CD4-positive, alpha-beta T cell treated with Interleukin-15 for 4 hours (primary cell): ENCODE measurements at places on chromosomes 7 and 10.

- no peak for DNase-seq
These were observed 49.8 kb downstream of the CNOT4 start for GRCh38 chr7:135459951-135460567.

DNA sequence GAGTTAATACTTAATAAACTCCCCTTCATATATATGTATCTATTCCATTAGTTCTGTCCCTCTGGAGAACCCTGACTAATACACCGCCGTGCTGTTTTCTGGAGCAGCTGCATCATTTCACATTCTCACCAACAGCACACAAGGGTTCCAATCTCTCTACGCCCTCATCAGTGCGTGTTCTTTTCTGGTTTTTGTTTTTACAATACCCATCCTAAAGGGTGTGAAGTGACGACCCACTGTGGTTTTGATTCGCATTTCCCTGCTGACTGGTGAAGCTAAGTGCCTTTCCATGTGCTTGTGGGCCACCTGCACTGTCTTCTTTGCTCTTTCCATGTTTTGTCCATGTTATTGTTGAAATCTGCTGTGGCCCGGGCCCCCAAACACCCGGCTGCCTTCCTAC lies 11.0 kb upstream of the INSIG1 start:
- no peak for DNase-seq

GRCh38 chr10:1240341-1240775 lies 184.2 kb downstream of the WDR37 start:
- DNase-seq = no peak

DNA sequence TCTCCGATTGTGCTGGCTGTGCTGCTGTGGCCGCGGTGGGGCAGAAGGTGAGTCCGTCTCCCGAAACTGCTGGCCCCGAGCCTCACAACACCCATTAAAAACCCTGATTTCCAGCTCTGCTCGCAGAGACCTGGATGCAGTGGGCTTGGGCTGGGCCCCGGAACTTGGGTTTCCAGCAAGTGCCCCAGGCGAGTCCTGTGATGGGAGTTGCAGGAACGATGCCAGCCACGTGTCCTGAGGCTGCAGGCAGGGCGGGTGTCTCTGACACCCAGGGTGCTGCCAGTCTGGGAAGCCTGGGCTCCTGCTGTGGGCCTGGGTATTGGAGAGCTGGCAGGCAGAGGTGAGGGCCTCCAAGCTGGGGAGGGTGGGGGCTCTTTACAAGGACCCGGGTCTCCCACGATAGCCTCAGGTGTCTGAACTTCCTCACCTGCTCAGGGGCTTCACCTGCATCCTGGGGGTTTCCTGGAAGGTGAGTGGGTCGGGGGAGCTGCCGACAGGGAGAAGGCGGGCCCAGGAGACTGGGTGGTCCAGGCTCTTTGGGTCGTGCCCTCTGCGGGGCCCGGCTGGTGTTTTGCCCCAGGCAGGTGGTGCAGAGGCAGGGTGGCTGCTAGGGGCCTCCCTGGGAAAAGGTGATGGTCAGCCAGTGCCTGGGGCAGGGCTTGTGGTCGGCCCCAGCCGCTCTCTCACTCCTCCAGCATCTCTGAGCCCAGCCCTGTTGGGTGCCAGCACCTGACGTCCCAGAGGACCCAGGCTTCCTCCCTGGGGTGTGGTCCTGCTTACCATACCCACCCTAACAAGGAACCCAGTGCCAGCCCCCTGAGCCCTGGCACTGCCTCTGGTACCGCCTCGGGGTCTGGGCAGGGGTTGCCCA lies 180.3 kb downstream of the DNAJB6 start:
- DNase-seq = no peak

DNA sequence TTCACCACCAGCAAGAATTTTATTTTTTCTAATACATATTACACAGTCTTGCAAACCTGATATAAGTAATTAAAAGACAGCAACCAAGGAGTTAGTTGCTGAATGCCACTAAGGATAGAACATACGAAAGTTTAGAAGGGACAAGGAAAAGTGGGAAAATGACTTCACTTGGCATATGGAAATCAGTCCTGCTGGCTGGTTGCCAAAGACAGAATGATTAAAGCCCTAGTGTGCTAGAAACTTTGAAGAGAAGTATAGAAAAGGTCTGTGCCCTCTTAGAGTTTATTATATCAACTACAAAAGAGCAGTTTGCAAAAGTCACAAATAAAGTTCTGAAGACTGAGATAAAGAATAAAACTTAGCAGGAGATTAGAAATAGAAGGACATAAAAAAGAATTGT lies 5.8 kb upstream of the YAE1 start:
- DNase-seq = no peak

- no peak for DNase-seq
These were observed 97.7 kb upstream of the EGFR start for GRCh38 chr7:54921116-54921515.

DNA sequence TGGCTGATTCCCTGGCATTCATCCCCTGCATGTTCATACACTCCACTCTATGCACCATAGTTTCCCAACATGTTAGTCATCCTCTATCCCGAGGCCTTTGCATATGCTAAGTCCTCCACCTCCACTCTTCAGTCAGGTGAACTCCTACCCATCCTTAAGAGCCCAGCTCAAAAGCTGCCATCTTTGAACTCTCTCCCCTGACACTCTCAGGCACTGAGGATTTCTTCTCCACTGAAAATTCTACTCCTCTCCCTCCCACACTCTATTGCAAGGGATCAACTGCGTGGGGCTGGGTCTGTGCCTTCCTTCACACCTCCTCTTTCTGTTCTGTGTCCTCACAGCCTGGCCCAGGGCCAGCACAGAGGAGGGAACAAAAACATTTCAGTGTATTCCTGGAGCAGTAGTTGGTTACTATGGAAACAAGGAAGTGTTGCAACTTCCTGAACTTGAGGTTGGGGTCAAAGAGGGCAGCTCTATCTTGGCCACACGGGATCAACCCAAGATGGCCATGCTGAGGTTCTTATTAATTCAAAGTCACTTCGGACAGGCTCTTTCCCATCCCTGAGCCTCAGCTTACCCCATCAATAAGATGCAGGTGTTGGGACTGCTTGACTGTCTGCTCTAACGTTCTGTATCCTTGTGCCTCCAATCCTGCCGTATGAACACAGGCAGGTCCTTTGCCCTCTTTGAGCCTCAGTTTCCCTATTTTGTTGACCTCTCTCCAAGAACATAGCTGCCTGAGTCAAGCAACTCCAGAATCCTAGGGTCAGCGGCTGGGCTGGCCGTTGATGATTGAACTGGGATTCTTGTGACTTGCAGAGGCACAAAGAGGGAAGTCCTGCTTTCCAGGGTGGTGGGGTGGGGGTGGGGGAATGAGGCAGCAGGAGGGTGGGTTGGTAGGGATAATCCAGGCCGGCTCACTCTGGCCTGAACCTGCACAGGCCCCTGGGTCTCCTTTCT lies 15.5 kb downstream of the ZMIZ1 start:
- DNase-seq = peak; percentile 25
